NCI-H2227 treated with DMSO at 0.1 percent for 48 hours (cell line): ENCODE measurements at places on chromosomes 16 and 17.

DNA sequence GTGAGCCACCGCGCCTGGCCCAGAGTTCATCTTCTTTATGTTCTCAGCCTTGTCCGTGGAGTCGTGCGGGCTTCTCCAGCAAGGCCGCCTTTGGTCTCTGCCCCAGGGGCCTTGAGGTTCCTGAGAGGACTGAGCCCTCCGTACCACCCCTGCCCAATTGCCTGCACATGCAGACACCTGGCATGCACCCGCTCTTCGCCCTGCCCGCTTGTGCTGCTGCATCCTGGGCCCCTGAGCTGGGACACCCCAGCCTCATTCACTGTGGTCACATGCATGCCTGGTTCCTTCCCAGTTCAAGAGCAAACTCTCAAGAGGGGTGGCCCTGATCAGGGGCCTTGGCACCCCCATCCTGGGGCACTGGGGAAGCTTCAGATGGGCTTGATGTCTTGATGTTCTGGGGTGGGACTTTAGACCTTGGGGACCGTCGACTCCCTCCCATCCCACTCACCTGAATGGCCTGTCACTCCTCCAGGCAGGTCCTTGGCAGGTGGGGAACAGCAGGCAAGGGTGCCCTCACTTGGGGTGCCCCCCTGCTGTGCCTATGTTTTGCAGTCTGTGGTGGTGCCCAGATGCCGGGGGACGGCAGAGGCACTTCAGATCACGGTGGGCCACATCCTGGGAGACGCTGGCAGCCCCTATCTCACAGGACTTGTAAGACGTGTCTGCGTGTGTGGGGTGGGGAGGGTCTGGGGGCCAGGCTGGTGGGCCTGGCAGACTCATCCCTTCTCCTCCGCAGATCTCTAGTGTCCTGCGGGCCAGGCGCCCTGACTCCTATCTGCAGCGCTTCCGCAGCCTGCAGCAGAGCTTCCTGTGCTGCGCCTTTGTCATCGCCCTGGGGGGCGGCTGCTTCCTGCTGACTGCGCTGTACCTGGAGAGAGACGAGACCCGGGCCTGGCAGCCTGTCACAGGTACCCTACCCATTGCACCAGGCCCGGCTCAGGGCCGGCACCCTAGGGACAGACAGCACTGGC is 12.7 kb upstream of the SPNS2 start:
- no peak for DNase-seq

DNA sequence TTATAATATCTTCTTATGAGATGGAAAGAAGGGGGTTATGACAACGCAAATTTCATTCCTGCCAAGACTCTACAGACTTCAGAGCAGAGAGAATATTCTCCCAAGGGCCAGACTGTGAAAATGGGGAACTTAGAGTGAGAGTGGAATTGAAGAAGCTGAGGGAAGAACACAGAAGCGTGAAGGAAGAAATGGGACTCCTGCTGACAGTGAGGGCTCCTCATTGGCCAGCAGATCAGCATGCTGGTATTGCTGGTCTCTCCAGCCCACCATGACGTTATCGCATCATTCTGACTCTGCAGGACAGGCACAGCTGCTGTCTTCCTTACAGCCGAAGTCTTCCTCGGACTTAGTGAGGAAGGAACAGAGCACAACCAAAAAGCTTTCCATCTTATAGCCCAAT is 24.3 kb downstream of the CCL4 start:
- no peak for DNase-seq

DNA sequence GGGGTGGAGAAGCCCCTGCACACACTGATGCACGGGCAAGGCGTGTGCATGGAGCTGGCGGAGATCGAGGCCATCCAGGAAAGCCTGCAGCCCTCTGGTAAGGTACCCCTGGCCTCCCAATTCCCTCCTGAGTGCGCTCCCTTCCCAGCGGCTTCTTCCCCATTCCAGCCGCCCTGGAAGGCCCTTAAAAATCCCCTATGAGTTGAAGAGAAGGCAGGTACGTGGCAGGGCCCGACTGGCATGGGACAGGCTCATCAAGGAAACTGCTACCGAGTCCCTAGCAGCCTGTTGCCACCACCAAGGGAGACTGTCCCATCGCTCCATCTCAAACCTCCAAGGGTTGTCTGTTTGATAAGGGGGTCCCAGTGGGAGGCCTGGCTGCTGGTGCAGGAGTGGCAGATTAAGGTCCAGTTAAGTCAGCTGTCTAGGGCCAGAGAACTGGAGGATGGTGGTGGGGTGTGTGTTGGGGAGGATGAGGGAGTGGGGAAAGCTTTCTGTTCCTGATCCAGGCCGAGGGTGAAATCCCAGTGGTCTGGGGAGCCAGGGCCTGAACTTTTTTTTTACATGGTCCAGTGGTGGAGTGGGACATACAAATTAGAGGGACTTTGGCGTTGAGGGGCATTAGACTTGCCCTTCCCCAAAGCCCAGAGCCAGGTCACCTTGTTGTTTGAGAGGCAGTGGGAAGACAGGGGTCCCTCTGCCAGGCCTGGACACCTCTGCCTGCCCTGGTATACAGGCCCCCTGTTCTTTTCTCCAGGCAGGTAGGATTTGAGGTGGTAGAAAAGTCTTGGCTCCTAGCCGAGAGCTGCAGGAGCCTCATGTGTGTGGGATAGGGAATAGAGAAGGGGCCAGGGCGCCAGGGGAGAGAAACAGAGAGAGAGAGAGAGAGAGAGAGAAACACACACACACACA is 994 bp downstream of the IGFBP4 start:
- no peak for DNase-seq

- DNase-seq = no peak
Measured at GRCh38 chr17:35227546-35227945, 15.3 kb upstream of the SLFN5 start.

GRCh38 chr16:54142787-54143186 is 143.8 kb downstream of the IRX3 start:
- DNase-seq = no peak

DNA sequence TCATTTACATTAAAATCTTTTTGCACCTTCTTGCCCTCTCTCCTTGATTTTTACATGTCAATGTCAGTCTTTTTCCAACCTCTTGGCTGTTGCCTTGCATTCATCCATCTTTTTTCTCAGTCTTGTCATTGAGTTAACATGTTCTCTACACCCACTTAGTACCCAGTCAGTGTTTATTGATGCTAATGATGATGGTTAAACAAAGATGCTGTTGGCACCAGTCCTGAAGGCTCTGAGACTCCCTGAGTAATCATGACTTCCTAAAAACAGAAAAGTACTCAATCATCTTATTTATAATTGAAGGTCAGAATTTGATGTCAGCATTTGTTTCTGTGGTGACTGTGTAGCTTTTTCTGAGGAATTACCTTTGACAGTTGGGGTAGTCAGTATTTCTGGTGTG is 104.5 kb downstream of the NLK start:
- DNase-seq = no peak

DNA sequence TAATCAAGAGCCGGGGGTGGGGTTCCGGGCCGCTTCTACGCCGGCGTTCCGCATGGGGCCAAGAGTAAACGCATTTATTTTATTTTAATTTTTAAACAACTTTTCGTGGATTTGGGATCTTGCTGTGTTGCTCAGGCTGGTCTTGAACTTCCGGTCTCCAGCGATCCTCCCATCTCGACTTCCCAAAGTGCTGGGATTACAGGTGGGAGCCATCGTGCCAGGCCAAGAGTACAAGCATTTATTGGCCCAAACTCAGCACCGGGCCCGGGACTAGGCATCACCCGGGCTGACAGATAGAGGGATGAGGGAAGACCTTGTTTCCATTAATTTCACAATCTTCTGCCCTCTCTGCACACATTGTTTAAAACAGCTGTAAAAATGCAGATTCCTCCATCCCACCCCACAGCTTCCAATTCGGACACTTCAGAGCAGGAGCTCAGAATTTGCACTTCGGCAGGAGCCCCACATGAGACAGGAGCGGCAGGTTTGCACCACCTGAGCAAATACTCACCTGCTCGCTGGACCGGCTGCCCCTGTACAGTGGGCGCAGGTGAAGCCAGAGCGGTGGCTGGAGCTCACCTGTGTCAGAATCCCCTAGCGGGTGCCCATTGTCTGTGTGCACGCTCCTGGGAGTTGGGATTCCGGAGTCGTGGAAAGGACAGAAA is 663 bp upstream of the GINS2 start:
- DNase-seq = no peak

DNA sequence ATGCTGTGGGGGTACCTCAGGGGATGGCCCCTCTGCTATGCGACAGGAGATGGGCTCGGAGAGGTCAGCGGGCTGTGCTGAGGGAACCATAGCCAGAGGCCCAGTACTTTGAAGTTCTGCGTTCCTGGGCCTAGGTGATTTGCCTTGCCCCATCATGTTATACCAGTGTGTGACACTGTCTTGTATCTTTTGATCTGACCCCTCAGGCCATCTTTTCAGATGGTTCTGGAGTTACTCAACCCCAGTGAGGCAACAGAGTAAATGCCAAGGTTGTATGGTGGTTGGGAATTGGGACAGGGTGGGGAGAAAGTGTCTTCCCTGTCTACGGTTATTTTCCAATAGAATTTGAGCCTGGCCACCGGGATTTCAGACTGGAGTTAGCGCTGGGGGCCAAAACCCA is 8.5 kb downstream of the MSI2 start:
- DNase-seq = no peak

GRCh38 chr17:58301504-58302150 is 20.9 kb upstream of the MPO start:
- no peak for DNase-seq

DNA sequence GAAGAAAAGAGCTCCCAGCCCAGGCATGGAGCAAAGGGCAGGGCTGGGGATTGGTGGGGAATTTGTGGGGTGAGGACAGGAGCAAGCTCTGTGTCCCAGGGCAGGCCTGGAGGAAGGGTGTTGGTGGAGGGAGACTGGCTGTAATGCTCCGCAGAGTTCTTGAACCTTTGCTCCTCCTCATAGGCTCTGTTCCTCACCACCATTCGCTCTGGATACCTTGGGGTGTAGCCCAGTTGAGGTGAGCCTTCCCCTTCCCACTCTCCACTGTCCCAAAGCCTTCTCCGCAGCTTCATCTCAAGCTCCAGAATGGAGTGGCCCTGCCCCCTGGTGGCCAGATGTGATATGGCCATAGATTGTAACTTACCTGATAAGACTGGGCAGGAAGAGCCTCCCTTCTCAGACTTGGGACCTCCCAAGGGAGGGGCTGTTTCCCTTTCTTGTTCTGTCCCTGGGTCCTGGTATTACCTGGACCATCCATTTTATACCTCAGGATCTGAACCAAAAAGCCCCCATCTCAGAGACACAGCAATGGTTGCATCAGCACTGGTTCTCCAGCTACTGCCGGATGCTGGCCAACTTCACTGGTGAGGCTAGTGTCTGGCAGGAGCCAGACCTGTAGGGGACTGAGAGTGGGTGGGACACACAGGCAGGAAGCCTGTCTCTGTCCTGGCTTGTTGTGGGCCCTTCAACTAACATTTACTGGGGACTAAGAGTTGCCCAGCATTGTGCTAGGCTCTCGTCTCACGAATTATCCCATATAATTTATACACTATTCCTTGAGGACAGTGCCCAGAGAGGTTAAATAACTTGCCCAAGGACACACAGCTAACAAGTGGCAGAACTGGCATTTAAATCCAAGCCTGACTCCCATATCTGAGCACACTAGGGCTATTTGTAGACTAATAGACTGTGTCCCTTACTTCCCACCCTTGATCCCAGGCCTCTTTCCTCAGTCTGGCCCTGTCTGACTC is 19.1 kb upstream of the STAC2 start:
- DNase-seq = peak; percentile 73

- no peak for DNase-seq
Measured at GRCh38 chr17:50981279-50981678, 115.1 kb upstream of the TOB1 start.

DNA sequence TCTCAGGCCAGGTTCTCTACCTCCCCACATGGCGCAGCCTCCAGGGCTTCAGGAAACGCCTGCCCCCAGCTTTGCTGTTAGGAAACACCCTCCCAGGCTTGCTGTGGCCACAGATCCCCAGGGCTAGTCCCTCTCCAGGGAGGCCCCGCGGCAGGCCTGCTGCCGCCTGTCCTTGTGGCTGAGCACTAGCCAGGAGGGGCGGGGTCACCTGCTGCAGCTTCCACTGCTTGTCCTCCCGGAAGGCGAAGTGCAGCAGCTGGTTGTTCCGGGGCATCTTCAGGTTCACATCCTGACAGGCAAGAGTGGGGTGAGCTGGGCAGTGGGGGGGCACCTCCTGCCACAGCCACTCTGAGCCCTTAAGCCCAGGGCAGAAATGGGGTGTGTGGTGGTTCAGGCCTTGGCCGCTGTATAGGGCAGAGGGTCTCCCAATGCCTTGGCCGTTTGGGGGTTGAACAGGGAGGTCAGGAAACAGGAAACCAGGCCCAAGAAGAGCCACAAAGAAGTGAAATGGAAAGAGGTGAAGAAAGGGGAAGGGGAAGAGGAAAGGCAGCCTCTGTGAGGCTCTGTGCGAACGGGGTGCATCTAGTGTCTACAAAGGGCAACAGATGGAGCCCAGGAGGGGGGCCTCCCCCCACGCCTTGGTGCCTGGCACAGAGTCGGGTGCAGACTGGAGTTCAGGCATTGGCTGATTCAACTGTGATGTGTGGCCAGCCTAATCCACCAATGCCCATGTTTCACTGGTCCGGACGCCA is 2.0 kb downstream of the ROGDI start:
- no peak for DNase-seq

DNA sequence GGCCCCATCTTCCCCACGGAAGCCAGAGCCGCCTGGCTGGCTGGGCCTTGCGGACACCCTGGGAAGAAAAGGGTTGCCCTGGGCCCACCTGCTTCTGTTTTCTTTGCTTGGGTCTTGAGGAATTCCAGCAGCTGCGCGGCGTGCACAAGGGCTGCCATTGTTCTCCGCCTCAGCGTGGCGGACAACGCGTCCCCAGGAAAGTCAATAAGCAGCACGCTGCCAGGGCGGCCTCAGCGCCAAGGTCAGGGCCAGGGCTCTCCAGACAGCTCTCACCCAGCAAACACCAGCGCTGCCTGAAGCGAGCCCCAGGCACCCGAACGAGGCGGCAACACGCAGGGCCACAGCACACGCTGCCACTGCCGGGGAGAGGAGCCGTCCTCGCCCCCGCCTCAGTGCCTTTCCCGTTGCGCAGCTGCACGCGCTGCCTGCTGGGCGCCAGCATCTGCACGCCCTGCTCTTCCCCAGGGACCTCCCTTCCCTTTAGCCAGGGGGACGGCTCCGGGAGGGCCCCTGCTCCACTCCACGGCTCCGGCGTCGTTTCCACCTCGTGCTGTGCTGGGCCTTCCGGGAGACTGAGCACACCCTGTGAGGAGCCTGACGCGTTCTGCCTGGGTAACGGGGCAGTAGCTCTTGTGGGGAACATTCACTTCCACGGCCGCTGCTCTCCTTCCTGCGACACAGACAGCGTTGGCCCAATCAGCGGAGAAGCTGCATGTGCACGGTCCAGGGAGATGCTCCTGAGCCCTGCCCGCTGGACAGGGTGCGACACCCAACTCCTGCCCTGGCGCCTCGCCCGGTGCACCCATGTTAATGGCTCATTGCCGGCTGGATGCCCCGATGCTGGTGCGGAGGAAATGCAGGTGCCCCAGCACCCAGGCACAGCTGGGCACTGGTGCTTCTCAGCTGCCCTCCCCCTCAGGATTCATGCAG is 57.8 kb downstream of the LMF1 start:
- no peak for DNase-seq

DNA sequence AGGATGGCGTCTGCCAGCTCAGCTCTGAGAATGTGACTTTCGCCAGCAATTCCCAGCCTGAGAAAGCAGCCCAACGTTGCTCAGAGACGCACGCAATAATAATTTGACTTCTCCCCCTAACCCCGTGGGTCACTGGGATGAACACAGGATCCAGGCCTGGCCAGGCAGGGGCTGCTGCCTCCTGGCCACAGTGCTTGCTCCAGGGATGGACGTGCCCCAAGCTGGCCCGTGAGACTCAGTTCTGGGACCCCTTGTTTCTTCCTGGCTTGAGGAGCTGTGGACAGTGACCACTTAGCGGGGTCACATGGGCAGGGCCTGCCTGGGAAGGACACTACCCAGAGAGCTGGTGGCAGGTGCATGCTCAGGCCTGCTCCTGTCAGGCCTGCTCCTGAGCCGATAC is 13.5 kb upstream of the DPEP1 start:
- DNase-seq = no peak

- no peak for DNase-seq
Measured at GRCh38 chr16:57981636-57982035, 10.7 kb upstream of the CNGB1 start.
